ENCODE measurements at places on chromosomes 1 and 21.

- DNase-seq: no peak
Observed at GRCh38 chr21:38887062-38887686, 81.4 kb downstream of the ETS2 start.

GRCh38 chr1:67853704-67854103 is 20.4 kb upstream of the GNG12 start:
- no peak for DNase-seq

- DNase-seq: no peak
Observed at GRCh38 chr21:34615487-34615814, 538 bp upstream of the RCAN1 start.

GRCh38 chr1:44642255-44642654 is 32.0 kb downstream of the TMEM53 start:
- DNase-seq: no peak

- DNase-seq: no peak
Observed at GRCh38 chr1:226684026-226684425, 55.1 kb downstream of the ITPKB start.

DNA sequence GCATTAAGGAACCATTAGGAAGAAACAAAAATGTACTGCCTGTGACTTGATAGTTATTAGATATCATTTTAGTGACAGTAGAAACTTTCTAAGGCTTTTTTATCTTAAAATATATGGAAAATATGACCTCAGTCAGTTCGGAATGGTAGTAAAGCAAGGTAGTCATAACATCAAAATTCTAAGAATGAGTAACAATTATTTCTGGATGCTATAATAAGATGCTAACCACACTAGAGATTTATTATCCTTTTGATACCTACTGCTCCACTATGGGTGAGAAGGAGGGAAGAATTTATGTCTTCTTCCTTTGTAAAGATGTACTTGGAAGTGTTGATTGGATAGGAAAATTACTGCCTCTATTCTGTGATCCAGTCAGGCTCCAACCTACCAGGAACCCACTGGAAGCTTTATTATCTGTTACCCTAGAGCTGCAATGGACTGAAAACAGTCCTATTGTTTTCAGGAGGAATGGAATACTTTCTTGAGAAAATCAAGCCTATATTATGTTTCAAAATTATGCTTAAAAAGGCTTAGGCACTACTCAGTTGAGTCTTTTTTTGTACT is 8.8 kb downstream of the FMN2 start:
- DNase-seq: no peak

- DNase-seq: no peak
Observed at GRCh38 chr1:212727386-212728181, 27.9 kb upstream of the BATF3 start.

Data from activated CD4-positive, alpha-beta T cell treated with anti-CD3 and anti-CD28 coated beads for 24 hours (primary cell).